ENCODE measurements at places on chromosomes 6 and 20.
A peak's percentile ranks its signal among the peaks of the same experiment; 100 is the strongest.

GRCh38 chr6:46749731-46750130 lies 3.0 kb downstream of the ANKRD66 start:
- peak; percentile 25 for DNase-seq

DNA sequence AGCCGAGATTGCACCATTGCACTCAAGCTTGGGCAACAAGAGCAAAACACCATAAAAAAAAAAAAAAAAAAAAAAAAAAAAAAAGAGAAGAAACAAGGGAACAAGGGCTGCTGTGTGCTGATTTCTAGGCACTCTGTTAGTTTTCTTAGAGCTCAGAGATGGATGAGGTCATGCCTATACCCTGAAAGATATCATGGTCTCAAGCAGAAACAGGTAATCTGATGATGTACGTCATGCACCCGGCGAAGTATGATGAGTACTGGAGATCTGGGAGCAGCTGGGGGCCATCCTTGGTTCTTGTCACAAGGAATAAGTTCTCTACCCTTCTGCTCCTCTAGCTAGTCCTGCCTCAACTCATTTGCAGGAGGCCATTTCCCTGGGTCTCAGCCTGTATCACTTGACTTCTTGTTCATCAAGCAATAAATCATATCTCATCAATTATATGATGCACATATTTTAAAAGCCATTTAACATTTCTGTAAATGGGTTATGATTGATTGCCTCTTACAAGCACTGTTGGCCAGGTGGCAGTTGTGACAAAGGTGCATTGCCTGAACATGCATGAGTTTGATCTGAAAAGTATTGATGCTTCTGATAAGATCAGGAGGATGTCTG lies 517.2 kb downstream of the DHX35 start:
- no peak for DNase-seq

GRCh38 chr6:37060195-37060559 lies 54.7 kb downstream of the FGD2 start:
- DNase-seq, result peak; percentile 14

- DNase-seq, result no peak
Measured at GRCh38 chr20:43238266-43238665, 48.6 kb upstream of the PTPRT start.

- DNase-seq, result no peak
Measured at GRCh38 chr6:159118924-159119323, 50.3 kb upstream of the FNDC1 start.

- DNase-seq, result no peak
Measured at GRCh38 chr6:75171986-75172385, 33.9 kb downstream of the COL12A1 start.

Measured in DMS79 treated with DMSO at 0.1 percent for 48 hours (cell line).